ENCODE measurements at places on chromosomes 13 and 19.

- no peak for DNase-seq
Measured at GRCh38 chr13:40792284-40793051, 3.1 kb downstream of the SLC25A15 start.

GRCh38 chr13:41547251-41548000 is 90.1 kb downstream of the RGCC start:
- peak; percentile 59 for DNase-seq

DNA sequence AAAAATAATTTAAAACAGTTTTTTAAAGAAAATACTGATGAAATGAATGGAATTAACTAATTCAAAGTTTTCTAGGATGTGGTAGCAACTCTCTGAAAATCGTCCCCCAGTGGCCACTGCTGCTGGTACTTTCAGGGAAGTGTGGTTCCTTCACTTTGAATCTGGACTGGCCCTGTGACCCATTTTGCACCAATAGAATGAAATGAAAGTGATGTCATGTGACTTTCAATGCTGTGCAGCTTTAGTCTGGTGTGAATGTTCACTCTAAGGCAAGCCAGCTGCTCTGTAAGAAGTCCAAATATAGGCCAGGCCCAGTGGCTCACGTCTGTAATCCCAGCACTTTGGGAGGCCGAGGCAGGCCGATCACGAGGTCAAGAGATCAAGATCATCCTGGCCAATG is 26.4 kb upstream of the HNRNPA1L2 start:
- peak; percentile 28 for DNase-seq

DNA sequence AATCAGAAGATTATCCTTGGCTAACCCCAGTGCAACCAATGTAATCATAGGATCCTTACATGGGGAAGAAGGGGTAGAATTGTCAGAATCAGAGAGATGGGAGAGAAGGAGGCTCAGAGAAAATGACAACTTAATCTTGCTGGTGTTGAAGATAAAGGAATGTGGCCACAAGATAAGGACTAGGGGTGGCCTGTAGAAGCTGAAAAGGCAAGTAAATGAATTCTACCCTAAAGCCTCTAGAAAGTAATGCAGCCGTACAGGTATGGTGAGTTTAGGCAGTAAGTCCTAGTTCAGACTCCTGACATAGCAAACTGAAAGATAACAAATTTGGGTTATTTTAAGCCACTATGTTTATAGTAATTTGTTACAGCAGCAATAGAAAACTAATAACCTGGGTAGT is 718.5 kb downstream of the SLITRK6 start:
- no peak for DNase-seq

- DNase-seq = no peak
Measured at GRCh38 chr19:35789195-35789977, 14.0 kb downstream of the ARHGAP33 start.

DNA sequence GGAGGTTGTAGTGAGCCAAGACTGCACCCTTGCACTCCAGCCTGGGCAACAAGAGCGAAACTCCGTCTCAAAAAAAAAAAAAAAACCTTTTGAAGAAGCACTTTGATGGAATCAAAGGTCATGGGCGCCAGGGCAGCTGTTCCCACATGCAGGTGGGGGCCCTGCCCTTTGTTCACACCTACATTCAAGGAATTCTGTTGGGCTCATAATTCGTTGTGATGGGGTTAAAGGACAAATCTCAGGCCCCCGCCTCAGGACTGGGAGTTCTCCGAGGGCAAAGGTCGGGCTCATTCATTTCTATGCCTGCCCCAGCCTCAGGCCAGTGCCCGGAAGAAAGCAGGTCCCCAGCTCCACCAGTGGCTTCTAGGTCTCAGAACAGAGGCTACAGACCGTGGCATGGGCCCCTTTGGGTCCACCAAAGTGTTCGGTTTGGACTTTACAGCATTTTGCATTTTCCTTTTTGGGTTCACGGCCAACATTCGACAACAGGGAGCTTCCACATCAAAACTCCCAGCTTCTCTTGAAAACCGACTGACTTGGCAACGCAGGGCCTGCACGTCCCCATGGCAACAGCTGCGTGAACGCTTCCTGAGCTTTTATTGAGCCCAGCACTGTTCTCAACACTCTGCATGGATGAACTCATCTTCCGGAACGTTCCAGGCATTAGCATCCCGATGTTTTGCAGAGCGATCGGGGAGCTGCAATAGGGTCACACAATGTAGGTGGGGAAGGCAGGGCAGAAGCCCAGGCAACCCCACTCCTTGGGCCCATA is 10.1 kb upstream of the GTF2F1 start:
- no peak for DNase-seq

DNA sequence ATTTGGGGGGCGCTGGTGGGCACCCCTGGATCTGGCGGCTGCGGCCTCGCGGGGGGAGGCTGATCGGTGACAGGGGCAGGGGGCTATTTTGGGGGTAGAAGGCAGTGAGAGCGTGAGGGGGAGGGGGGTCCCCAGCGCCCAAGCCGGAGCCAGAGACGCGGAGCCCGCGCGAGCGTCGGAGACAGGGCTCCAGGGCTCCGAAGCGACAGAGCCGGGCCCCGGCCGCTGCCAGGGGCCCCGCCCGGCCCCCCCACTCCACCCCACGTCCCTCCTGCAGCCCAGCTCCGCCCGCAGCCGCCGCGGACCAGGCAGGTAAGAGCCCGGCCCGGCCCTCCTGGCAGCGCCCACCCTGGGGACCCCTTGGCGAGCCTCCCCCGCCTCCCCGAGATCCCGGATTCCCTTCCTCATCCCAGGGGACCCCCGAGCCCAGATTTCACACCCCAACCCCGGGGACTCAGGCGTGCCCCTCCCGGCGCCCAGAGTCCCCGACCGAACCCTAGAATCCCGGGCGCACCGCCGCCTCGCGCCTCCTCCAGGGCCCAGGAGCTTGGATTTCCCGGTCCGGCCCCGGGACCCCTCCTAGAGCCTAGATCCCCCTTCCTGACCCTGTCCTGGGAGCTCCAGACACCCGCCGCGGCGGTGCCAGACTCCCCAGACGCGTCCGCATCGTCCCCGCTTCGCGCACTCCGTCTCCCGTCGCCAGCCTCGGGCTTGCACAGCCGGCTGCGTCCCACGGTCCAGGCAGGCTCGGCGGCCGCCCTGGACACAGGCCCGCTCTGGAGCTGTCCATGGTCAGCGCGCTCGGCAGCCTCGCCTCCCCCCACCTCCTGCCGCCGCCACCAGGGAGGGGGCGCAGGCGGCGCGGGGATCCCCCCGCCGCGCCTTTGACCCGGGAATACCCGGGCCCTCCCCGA is at the start of gene PPFIA3:
TSS of gene PPFIA3 (plus strand) at position 134 of the 914 bp plus-strand sequence. CDS start 8,330 bp downstream, outside the sequence.
- peak; percentile 49 for DNase-seq

DNA sequence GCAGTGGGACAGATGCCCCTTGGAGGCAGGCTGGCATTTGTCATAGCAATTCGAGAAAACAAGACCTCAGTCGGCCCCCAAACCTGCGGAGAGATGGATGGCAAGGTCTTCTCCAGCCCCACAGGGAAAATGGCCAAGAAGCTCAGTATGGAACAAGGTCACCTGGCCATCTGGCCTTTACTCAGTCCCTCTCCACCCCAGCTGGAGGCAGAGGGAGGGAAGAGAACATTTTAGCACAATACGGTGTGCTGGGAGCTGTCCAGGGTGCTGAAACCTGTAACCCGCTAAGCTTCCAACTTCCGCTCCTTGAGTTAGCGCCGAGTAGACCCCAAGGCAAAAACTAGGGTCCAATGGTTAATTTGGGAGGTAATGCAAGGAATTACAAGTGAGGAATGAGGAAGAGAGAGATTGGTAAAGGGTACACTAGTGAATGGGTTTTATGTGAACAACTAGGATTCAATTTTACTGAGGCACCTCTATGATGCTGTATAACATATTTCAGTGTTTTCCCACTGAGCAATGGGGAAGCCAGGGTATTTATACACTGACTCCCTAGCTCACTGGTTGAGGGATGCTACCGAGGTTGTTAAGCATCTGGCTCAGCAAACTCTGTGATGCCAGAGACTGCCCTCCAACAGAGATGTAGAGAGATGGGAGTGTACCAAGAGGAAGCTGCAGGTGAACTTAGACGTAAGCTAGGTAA is 64.3 kb downstream of the CACNA1A start:
- peak; percentile 25 for DNase-seq

GRCh38 chr13:111177081-111177711 is 62.1 kb downstream of the ARHGEF7 start:
- DNase-seq = peak; percentile 61

DNA sequence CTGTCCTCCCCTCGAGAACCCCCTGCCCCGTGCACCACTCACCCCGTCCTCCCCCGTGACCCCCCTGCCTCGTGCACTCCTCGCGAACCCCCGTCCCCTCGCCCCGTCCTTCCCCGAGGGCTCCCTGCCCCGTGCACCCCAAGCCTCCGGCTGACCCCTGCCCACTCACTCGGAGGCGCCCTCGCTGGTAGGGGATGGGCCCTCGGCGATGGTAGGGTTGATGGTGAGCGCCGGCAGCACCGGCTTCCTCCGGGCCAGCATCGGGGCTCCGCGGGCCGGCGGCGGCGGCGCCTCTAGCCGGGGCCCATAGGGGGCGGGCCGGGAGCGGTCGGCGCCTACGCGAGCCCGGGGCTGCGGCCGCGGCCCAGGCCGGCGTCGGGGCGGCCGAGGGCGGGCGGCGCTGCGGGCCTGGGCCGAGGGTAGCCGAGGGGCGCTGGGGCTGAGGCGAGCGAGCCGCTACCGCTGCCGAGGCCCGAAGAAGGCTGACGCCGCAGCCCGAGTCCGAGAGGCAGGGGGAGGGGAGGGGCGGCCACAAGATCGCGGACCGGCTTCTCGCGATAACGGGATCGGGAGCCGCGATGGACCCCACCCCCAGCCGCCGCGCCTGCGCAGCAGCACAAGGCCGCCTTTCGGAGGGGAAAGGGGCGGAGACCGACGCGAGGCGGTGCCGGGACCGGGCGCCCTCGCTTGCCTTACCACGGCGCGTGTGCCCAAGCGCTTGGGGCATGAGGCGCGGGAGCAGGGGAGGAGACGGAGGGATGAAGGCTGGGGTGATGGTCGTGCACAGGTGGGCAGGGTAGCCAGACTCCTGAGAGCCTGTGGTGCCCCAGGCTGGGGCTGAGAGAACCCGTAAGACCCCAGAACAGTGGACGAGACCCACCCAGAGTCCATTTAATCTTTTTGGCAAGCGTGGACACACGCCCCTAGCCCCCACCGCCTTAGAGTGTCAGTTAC is at the start of gene MAP2K2:
TSS of gene MAP2K2 (minus strand) at position 508 of the 954 bp plus-strand sequence. CDS start at position 261, 247 bp downstream.
- DNase-seq = peak; percentile 87

DNA sequence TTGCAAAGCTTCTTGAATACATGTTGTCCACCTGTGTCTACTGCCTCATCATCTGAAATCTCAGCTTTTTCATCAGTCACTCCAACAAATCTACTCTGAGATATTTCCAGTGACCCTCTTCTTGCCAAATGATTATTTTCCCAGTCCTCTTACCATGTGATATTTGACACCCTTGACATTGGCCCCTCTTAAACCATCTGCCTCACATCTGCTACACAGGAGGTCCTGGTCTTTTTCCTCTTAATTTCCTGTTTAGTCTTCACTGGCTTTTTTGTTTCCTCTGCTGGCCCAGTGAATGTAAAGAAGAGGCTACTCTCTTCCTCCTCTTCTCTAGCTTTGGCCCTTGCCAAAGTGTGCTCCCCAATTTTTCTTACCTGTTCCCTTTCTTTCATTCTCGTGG is 218.7 kb downstream of the DNAJC15 start:
- no peak for DNase-seq

DNA sequence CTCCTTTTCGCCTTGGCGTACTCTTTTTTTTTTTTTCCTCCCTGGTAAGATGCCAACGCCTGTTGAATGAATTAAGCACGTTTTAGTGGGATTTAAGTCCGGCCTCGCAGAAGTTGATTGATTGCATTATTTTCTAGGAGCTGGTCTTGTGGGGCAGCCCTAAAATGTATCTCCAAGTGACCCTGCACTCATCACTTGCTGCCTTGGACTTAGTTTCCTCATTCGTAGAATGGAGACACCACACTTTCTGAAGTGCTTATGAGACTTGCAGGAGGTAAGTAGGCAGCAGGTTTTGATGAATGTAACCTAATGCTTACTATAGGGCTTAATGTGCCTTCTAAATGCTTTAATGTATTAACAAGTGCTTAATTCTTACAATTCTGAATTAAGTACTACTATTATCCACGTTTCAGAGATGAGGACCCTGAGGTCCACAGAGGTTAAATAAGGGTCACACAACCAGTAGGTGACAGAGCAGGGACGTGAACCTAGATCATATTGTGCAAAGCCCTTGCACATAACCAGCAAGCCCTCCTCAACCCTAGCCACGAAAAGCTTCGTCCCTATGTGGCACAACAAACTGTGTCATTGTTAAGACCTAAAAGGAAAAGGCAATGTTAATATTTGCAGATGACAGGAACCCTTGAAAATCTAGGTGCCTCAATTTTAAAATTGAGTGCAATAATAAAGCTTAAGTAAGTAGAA is 514 bp upstream of the ARGLU1 start:
- no peak for DNase-seq

- DNase-seq = no peak
Measured at GRCh38 chr19:48598996-48599700, 7.4 kb upstream of the SPACA4 start.

- DNase-seq = no peak
Measured at GRCh38 chr13:111387945-111388600, 67.6 kb downstream of the TEX29 start.

GRCh38 chr13:58187881-58188280 is 556.3 kb downstream of the PCDH17 start:
- no peak for DNase-seq

DNA sequence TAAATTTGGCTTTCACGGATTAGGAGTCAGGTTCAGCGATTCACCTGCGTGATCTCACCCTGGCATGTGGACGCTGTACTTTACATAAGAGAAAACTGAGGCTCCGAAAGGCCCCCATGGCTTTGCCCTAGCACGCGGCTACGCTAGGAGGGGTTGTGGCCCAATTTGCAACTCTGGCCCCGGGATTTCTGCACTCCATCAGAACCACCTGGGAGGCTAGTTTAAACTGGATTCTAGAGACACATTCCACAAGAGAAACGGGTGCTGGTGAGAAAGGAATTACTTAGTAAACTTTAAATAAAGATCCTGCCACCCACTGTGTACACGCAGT is 6.2 kb downstream of the BCL3 start:
- no peak for DNase-seq

- DNase-seq = no peak
Measured at GRCh38 chr19:34794066-34794960, 21.3 kb upstream of the ZNF599 start.

GRCh38 chr19:40344422-40344821 is 3.8 kb downstream of the C19orf47 start:
- no peak for DNase-seq

DNA sequence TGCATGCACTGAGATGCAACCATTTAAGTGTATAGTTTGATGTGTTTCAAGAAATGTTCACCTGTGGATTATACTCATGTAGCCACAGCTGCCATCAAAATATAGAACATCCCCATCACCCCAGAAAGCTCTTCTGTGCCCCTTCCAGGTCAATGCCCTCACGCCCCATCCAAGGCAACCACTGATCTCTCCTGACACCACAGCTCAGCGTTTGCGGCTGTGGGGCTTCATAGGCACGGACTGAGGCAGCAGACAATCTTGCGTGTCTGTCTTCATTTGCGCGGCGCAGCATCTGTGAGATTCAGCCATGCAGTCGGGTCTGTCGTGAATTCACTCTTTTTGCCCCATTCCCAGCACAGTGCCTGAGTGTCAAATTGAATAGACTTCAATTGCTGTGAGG is 153.8 kb upstream of the UQCRFS1 start:
- DNase-seq = no peak
